ENCODE measurements at places on chromosomes 4 and X.

- no peak for DNase-seq
Measured at GRCh38 chr4:3711183-3712111, 54.7 kb upstream of the ADRA2C start.

- DNase-seq = no peak
Measured at GRCh38 chr4:71334465-71334882, 4.3 kb upstream of the SLC4A4 start.

GRCh38 chrX:134813697-134814096 lies 155.4 kb upstream of the PLAC1 start:
- DNase-seq = no peak

- no peak for DNase-seq
Measured at GRCh38 chr4:23881674-23882337, 8.0 kb downstream of the PPARGC1A start.

- no peak for DNase-seq
Measured at GRCh38 chr4:128303986-128304385, 16.4 kb upstream of the PGRMC2 start.

DNA sequence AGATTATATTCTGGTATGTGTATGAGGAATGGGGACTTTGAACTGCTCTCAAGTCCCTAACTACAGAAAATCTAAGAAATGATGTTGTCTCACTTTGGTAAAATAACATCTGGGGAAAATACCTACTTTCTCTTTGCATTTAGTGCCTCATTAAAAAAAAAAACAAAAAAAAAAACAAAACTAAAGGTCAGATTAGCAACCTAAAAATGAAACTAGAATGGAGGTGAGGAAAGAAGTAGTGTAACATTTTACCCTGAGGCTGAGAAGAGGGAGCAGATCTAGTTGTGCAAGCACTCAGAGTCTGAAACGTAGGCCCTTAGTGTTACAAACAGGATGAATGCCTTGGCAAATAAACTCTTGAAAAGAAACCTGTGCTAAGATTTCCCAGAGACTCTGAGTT lies 56.0 kb downstream of the VGLL1 start:
- no peak for DNase-seq
